ENCODE measurements at places on chromosomes 4 and X. TPM values are rescaled to one million over a fixed set of nuclear protein-coding genes. Genes with fewer than 3 reads are reported as not detected.

USP17L24 gene
- total RNA-seq: not detected

DNA sequence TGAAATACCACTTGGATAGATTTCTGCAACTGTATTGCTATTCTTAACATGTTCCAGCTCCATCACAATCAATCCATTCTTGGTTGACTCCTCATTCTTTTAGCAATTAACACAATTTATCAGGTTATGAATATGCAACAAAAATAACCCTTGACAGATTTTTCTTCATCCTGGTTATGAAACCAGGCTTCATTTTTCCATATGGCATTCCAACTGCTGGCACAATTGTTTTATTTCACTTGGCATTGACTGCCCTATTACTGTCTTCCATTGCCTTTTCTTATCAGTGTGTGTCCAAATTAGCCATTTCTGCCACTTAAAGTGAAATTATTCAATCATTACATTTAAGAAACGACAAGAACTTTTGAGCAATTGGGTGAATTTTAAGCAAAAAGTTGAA is 388.8 kb upstream of the EPHA5 start:
- DNase-seq: no peak

EPHA5 gene
- total RNA-seq: not detected

DNA sequence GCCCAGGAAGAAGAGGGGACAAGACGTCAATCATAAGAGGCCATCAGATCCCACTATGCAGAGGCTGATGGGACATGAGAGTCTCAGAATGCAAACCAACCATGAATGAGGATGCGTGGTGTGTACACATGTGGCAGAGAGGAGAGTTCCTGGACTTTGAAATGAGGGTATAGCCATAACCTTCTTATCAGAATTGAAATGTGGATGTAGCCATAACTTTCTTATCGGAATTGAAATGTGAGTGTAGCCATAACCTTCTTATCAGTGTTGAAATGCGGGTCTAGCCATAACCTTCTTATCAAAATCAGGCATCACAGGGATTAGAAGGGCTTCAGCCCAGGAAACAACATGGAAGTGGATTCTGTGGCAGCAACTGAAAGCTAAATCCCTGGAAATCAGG is 415.5 kb upstream of the FAT1 start:
- DNase-seq: no peak

GRCh38 chr4:573122-573892 is 2.8 kb downstream of the TMEM271 start:
- DNase-seq: no peak

HMX1 gene
- not detected for total RNA-seq

GRCh38 chr4:30769093-30769492 is 48.9 kb downstream of the PCDH7 start:
- no peak for DNase-seq

- no peak for DNase-seq
These were observed 2.7 kb upstream of the NKX6-1 start for GRCh38 chr4:84501721-84502267.

DNA sequence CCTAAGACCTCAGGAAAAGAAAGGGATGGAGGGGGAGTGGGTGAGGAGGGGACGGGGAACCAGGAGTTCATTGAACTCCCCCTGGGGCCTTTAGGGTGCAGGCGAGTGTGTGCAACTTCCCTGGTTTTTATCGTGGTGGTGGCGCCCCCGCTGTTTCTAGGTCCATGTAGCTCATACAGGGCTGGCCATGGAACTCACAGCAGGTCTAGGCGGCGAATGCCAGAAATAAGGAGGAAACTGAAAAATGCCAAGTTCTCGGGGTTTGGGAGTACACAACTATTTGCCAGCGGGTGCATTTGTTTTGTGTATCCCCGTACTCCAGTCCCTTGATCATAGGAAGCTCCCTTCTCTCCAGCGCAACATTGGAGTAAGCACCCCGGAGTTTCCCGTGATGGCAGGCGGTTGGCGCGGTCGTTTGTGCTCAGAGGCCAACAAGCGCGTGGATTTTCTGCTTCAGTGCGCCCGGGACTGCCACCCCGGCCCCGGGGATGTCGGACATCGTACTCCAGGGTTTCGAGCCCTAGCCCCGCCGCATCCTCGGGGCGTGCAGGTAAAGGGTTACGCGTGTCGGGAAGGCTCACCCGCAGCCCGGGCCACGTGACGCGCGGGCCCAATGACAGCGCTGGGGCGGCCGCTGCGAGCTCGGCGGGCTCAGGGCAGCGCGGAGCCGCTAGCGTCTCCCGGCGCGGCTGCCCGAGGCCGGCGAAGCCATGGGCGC is 208.9 kb downstream of the NWD2 start:
- peak; percentile 76 for DNase-seq
